ENCODE measurements at places on chromosomes 16 and 17. TPM values are rescaled to one million over a fixed set of nuclear protein-coding genes. Genes with fewer than 3 reads are reported as not detected.

DNA sequence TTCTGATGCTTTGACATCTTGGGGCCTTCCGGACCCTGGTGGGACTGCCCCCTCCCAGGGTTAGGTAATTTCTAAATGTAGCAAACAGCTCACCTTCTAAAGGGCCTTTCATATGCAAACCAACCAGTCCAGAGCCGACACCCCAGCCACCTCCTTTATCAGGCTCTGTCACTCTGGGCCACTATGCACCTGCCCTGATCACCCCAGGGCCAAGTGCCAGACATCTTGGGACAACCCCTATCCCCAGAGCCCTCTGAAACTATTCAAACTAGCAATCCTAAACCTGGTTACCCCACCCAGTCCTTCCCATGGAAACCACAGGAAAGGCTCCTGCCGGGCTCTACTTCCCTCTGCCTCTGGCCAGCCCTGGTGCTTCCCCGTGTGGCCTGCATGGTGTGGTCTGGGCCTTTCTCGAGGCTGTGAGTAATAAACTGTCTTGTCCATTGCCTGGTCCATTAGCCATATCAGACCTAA is 91.2 kb upstream of the TNRC6C start:
- no peak for DNase-seq

GRCh38 chr17:63331301-63332061 is 114.6 kb downstream of the CYB561 start:
- DNase-seq, result no peak

- peak; percentile 59 for DNase-seq
Measured at GRCh38 chr17:57035971-57036481, 49.0 kb upstream of the AKAP1 start.

- no peak for DNase-seq
Measured at GRCh38 chr17:37318931-37319594, 56.7 kb upstream of the C17orf78 start.

DNA sequence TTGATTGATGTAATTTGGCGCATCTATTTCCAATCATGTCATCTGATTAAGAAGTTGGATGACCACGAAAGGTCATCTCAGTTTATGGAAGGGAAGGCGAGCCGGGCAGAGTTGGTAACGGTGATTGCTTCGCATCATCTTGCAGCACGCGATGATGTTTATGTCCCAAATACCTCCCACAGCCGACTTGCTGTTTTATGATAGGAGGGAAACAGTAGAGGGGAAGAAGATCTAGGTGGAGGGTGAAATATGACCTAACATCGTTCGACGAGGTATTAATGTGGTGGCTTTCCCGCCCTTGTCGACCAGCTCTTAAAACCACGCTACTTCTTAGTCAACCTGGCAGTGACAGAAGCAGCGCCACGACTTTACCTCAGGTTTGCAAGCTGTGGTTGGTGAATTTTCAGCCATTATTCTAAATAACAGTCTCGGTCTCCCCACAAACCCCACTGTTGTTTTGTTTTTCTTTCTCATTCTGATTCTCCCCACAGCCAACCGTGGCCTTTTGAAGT is 805 bp upstream of the TANC2 start:
- DNase-seq, result no peak

GRCh38 chr17:58535431-58535830 is 21.0 kb upstream of the MTMR4 start:
- DNase-seq, result no peak

DNA sequence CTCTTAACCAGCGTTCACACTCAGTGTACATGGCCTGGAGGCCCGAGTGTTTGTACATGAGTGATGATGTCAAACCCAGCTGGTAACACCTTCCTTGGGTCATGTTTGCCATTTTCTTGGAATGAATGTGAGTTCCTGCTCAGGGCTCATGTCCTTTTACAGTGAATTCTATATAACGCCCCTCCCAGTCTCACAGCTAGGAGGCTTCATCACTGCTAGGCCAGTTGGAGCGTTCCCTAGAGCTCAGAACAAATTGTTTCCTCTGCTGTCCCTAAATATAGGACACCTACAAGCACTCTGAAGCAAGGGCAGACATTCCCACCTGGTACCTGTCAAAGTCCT is 5.5 kb downstream of the TIMM22 start:
- DNase-seq, result no peak

The RAB26 gene
- 10.7 TPM for total RNA-seq

The USH1G gene
- total RNA-seq, result not detected

The OR3A3 gene
- not detected for total RNA-seq

Measured in right lobe of liver (tissue), 6 donors.